ENCODE measurements at places on chromosomes 1 and 21.
A peak's percentile ranks its signal among the peaks of the same experiment; 100 is the strongest.

- no peak for DNase-seq
Observed at GRCh38 chr1:108142258-108142657, 57.9 kb downstream of the SLC25A24 start.

DNA sequence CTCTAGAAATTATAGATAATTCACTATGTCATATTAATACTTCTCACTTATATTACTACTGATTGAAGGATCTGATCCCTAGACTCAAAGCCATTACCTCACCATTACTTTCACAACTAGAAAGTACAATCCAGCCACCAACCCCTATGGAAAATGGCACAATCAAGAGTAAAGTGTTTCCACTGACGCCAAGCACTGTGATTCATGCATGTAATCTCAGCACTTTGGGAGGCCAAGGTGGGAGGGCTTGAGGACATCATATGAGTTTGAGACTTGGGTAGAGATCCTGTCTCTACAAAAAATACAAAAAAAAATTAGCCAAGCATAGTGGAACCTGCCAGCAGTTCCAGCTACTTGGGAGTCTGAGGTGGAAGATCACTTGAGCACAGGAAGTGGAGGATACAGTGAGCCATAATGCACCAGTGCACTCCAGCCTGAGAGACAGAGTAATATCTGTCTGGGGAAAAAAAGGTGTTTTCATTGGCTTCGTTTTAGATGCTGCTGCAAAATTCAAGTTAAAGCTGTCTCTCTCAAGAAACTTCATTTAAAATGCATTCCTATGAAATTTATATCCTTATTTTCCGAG, 126.5 kb downstream of the AKT3 start:
- no peak for DNase-seq

- DNase-seq, result no peak
Observed at GRCh38 chr1:174871886-174872285, 127.9 kb upstream of the CACYBP start.

DNA sequence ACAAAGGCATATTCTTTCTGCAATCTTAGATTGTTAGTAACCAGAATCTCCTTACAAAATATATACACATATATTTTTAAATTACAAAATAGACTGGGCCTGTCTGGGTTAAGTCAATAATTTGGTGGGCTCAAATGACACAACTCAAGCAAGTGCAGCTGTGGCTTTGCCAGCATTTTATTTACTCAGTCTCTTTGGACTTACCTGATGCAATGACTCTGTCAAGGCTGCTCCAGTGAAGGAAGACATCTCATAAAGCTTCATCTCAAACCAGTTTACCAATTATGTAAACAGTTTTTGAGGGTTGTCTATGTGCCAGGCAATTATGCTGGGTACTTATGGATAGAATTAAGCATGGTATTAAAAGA, 22.8 kb upstream of the ABCA4 start:
- DNase-seq, result no peak

DNA sequence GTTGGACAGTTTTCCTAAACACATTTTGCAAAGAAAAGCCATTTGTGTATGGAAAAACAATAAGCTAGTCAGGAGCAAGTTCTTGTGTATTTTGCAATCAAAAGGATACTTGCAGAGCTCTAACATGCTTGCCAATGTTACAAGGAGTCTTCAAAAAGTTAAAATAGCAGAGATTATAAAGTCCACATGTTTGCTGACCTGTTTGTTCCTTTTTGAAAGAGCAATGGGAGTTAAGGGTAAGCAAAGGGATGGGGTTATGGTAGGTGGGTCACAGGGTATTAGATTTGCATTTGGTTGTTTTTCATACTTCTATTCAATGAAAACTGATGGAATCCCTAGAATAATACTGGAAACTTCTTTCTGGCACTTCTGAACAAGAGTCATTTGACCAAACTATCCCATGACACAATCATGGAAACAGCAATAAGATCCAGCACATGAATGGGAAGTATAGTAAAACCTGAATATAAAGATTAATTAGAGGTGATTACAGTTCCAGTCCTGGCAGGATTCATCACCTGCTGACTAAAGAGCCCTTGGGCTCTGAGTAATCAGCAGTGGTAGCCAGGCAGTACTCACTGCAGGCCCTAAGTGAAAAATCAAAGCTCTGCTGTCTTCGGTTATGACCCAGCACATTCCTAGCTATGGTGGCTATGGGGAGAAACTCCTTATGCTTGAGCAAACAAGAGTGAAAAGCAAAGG, 27.1 kb upstream of the ZC3H11B start:
- no peak for DNase-seq

DNA sequence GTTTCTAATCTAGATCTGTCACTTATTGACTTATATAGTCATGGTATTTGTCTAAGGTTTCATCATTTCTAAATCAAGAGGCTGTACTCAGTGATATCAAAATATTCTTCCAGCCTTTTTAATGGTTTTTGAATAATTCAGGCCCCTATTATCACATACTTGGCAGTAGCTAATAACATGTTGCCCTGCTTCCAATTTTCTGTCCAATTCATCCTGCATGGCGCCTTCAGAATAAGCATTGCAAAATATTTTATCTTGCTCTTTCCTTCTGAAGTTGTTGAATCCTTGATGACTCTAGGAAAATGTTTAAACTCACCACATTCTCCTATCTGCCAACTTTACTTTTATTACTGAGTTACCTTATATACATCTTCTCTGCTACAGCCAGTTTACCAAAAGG, 517.2 kb upstream of the B3GALT2 start:
- DNase-seq, result no peak

GRCh38 chr1:52631759-52632331, 1.1 kb upstream of the SHISAL2A start:
- DNase-seq, result no peak

- DNase-seq, result no peak
Observed at GRCh38 chr1:38004284-38005108, 818 bp downstream of the FHL3 start.

DNA sequence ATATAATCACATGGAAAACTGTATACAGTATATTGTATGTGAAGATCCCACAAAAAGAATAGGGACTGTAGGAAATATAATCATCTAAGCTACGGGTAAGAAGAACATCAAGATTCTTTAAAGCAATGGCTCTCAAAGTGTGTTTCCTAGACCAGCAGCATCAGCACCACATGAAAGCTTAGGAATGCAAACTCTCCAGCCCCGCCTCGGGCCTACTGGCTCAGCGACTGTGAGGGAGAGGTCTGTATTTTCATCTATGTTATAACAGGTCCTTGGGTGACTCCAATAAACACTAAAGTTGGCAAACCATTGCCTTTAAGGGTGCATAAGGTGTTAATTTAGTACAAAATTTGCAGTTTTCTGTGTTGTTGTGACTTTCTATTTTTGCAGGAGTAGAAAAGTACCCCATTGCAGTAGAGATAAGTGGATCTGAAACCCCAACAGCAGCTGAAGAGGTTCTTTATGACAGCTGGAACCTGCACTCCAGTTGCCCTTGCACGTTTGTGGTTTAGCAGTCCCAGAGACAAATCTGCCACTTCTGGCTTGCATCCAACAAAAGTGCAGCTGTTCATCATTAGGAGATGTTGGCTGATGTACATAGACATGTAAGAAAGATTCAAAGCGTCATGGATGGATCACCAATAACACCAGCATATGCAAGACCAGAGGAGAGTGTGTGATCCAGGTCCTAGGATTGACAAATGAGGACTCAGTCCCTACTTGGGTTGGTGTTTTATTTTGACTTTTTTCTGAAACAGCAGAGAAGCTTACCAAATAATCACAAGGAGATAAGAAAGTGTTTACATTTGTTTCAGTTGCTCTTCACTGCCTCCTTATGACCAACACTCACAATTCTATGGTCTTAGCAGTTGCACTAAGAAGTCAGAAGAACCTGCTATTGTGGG, 15.9 kb upstream of the IFNAR1 start:
- DNase-seq, result no peak

DNA sequence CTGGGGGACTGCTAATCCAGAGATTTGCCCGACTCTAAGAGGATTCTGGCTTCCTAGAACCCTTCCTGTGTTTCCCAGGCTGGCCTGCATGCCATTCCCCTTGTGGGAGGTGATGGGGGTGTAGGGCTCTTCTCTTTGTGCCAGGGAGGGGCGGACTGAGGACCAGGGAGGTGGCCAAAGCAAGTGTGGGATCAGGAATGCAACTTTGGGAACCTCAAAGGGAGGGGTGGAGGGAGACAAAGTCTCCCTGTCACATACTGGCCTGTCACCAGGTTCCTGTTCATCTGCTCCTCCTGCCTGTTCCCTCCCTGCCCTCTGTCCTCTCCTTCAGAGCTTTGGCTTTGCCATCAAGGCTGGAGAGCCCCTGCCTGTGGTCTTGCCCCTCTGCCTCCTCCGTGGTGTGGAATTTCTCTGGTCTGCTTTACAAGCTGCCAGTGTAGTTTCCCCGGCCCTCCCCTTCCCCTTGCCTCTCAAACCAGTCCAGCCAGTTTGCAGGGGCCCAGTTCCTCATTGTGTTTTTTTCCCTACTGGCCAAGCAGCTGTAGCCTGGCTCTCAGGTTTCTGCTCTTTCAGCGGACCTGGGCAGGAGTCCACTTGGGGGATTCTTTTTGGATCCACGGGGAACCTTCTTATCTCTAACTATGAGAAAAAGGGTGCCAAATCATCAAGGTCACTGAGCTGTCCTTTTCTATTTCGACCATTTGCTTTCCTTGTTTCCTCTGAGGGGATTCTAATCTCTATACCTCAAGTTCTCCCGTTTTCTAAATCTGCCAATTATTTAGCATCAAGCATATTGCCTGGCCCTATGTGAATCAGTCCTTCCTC, 1.8 kb downstream of the CGN start:
- no peak for DNase-seq

DNA sequence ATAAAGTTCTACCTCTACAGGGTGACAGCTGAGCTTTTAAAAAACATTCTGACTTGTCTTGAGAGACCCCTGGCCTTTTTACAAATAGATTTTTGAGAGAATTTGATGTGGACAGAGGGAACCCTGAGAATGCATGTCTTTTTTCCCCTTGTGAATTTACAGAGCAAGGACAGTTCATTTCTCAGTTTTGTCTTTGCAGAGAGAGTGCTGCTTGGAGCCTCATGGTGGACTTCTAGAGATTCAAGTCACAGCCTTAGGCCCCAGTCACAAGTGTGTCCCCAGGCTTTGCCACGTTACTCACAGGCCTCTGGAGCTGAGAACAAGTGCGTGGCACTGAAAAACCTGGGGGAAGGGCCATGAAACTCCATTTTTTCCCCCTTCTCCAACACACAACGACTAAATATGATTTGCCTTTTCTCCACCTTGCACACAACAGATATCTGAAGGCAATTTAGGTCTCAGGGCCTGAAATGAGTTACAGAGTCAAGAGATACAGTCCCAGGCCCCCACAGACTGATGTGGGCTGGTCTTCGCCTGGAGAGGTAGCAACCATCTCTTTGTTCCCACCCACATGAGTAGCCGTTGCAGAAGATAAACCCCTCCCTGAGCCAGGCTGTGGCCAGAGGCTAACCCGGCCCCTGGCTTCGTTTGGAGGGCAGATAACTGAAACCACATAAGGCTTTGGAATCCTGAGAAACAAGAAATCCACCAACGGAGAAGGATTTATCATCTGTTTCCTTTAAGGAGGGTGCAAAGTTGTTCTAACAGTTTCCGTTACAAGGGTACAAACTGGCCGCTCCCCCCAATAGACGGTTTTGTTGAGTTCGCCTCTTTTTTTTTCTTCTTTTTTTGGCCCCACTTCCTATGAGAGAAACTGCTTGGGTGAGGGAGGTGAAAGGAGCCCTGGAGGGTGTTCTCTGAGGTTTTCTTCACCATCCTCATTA, 1.0 kb upstream of the PIGV start:
- peak; percentile 72 for DNase-seq
